ENCODE measurements at places on chromosomes 11 and 22. TPM values are rescaled to one million over a fixed set of nuclear protein-coding genes. Genes with fewer than 3 reads are reported as not detected.
A peak's percentile ranks its signal among the peaks of the same experiment; 100 is the strongest.

DNA sequence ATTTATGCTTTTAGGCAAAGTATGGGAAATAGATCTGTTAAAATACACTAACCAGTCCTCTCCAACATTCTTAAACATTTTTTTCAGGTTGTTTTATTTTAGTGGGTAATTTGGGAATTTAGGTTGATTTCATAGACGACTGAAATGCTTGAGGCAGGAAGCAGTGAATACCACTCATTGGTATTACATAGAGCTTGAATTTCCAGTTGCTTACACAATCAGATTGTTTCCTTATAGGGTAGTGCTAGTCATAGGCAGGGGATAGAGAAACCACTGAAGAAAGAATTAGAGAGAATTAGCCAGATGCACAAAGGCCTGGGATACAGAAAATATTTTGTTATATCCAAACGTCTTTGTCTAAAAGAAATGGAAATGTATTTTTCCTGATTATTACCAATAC is 23.9 kb upstream of the LYVE1 start:
- H3K36me3 ChIP-seq = no peaks in the 10 kb centered on the region
- no peak for DNase-seq
- H3K27me3 ChIP-seq = no peaks in the 10 kb centered on the region

GRCh38 chr22:29750559-29751538 is 16.0 kb downstream of the ZMAT5 start:
- peaks cover 2% of the 10 kb centered on the region for H3K36me3 ChIP-seq
- H3K4me3 ChIP-seq = no peak overlapping the region
- H3K4me1 ChIP-seq = no peaks in the 10 kb centered on the region
- H3K27me3 ChIP-seq = no peaks in the 10 kb centered on the region
- H3K27ac ChIP-seq = no peak overlapping the region

- H3K4me3 ChIP-seq = no peak overlapping the region
- no peak for DNase-seq
- peaks cover 14% of the 10 kb centered on the region for H3K4me1 ChIP-seq
- no peaks in the 10 kb centered on the region for H3K36me3 ChIP-seq
Observed at GRCh38 chr11:130879836-130880235, 36.4 kb downstream of the SNX19 start.

GRCh38 chr11:61947486-61948210 is 2.5 kb upstream of the BEST1 start:
- peak; percentile 87 for DNase-seq
- H3K27me3 ChIP-seq = no peaks in the 10 kb centered on the region
- no peaks in the 10 kb centered on the region for H3K36me3 ChIP-seq
- no peak overlapping the region for H3K27ac ChIP-seq

Gene OR8B4
- not detected for total RNA-seq

DNA sequence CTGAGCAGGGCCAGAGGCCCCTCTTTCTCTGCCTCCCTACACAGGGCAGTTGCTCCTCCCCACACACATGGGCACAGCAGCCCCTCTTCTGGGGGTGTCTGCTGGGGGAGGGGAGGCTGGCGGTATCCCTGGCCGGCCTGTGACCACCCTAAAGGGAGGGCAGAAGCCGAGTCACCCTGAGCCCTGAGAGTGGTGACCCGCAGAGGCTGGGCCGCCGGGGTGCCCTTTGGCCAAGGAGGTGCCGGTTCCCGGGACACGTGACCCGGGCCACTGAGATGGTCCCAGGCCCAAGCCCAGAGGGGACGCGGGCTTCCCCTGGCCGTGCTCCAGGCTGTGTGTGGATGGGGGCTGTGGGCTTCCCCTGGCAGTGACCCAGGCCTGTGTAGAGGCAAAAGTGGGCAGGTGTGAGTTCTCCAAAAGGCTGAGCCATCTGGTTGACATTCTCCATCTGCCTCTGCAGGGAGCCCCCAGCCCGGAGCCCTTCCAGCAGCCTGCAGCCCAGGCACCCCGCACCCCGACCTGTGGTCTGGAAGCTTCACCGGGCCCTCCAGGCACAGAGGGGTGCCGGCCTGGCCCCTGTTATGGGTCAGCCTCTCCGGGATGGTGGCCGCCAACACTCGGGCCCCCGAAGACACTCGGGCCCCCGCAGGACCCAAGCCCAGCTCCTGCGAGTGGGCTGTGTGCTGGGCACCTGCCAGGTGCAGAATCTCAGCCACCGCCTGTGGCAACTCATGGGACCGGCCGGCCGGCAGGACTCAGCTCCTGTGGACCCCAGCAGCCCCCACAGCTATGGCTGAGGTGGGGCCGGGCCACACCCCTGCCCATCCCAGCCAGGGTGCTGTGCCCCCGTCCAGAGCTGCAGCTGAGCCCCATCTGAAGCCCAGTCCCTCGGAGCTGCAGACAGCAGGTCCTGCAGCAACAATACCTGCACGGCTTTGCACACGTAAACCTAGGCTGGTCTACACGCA is 1.0 kb downstream of the ADM2 start:
- peaks cover 37% of the 10 kb centered on the region for H3K27me3 ChIP-seq
- no peaks in the 10 kb centered on the region for H3K36me3 ChIP-seq
- H3K27ac ChIP-seq = no peak overlapping the region
- H3K4me1 ChIP-seq = no peaks in the 10 kb centered on the region
- H3K4me3 ChIP-seq = peak overlapping the region; percentile 61

DNA sequence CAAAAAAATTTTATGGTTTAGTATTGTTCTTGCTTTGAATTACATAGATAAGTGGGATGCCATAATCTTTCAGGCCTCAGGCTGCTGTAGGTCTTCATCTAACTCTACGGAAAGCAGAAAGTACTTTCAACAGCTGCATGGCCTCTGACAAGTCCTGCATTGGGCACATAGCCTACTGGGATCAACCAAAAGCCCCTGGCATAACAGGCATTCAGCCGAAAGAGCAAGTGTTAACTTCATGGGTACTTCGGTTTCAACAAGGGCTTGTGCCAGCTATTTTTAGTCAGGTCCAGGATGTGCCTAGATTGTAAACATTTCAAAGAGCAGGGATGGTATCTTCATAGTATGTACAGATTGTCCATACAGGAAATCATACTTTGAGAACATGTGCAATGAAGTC is 3.1 kb downstream of the SLN start:
- H3K4me1 ChIP-seq = no peaks in the 10 kb centered on the region
- DNase-seq = no peak
- H3K27me3 ChIP-seq = no peaks in the 10 kb centered on the region

DNA sequence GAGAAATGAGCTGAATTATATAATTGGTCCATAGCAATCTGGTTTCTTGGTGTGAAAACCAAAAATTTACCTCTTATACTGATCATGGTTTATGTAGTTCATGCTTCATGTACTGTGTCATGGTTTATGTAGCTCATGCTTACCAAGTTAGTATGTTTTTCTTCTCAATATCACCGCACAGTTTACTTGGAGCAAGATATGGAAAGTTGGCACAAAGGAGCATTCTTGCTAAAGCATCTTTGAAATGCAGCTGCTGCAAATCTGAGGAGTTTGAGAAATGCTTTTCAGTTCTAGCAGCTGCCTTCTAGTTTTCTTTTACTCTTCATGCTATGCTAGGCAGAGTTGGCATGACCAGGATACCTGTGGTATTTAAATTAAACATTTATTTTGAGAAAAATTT is 4.5 kb downstream of the OR10G7 start:
- no peak overlapping the region for H3K4me3 ChIP-seq
- H3K36me3 ChIP-seq = no peaks in the 10 kb centered on the region
- DNase-seq = no peak
- H3K4me1 ChIP-seq = no peaks in the 10 kb centered on the region
- no peak overlapping the region for H3K27ac ChIP-seq
- H3K27me3 ChIP-seq = no peaks in the 10 kb centered on the region

Measured in heart left ventricle (tissue), 16 donors.